ENCODE measurements at places on chromosomes 5 and 9. TPM values are rescaled to one million over a fixed set of nuclear protein-coding genes. Genes with fewer than 3 reads are reported as not detected.

CDH18 gene
- total RNA-seq: not detected

CDC14B gene
- 15.5 TPM for total RNA-seq

MAP3K1 gene
- 14.8 TPM for total RNA-seq

CXCL14 gene
- 0.21 TPM for total RNA-seq

ISL1 gene
- not detected for total RNA-seq

IGIP gene
- total RNA-seq: 5.9 TPM

- no peak for DNase-seq
- H3K27me3 ChIP-seq: peaks cover 5% of the 10 kb centered on the region
- peaks cover 6% of the 10 kb centered on the region for H3K4me1 ChIP-seq
- no peak overlapping the region for H3K4me3 ChIP-seq
Measured at GRCh38 chr5:158538506-158539074, 561.1 kb downstream of the EBF1 start.

- H3K4me1 ChIP-seq: no peaks in the 10 kb centered on the region
- H3K36me3 ChIP-seq: no peaks in the 10 kb centered on the region
- no peak overlapping the region for H3K27ac ChIP-seq
- DNase-seq: no peak
- H3K4me3 ChIP-seq: no peak overlapping the region
Measured at GRCh38 chr9:12065686-12066085, 627.5 kb upstream of the TYRP1 start.

DNA sequence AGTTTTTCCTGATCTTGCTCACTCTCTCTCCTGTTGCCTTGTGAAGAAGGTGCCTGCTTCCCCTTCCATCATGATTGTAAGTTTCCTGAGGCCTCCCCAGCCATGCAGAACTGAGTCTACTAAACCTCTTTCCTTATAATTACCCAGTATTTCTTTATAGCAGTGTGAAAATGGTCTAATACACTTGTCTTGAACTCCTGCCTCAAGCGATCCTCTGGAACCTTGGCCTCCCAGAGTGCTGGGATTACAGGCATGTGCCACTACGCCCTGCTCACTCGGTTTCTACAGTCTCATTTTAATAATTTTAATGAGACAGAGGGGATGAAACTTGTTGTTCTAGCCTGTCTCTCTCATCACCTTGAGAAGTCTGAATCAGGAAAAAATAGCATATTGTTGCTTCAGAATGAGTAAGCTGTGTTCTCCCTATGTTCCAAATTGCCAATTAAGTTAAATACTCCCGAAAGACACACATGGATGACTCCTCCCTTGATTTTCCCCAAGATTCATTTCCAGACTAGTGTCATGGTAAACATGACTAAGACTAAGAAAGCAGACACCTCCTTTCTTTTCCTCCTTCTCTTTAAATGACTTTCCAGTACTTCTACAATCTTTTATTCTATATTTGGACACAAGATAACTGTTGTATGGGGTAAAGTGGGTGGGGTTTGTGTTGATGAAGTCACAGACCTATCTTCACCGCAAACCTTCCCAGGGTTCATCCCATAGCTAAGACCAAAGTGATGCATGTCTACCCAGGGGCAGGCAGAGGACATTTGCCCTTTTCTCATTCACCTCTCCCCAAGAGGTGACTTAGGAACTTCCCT is 7.8 kb upstream of the DNAJC18 start:
- H3K36me3 ChIP-seq: no peaks in the 10 kb centered on the region
- DNase-seq: no peak
- peak overlapping the region; percentile 85 for H3K27ac ChIP-seq
- no peak overlapping the region for H3K4me3 ChIP-seq
- H3K4me1 ChIP-seq: peaks cover 41% of the 10 kb centered on the region

DNA sequence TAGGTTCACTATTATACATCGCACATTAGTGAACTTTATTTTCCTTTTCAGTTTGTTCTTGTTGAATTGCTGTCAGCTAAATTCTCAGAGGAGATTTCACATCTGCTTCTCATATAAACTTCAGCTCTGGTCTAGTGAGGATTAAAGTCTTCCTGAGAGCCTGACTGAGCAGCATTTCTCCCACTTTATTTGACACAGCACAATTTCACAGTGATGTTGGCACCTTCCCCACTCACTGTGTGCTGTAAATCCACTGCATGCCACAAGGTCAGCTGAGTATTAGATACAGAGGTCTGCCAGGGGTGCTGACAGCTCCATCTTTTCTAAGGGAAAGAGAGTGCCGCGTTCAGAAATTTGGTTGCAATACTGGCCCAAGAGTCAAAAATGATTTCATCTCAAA is 567.4 kb downstream of the PRR16 start:
- H3K27me3 ChIP-seq: no peaks in the 10 kb centered on the region
- H3K36me3 ChIP-seq: no peaks in the 10 kb centered on the region

GRCh38 chr5:135715267-135716055 is 119.0 kb upstream of the SLC25A48 start:
- no peak overlapping the region for H3K27ac ChIP-seq
- peaks cover 13% of the 10 kb centered on the region for H3K4me1 ChIP-seq
- H3K36me3 ChIP-seq: peaks cover 3% of the 10 kb centered on the region
- peaks cover 60% of the 10 kb centered on the region for H3K27me3 ChIP-seq
- no peak overlapping the region for H3K4me3 ChIP-seq

DNA sequence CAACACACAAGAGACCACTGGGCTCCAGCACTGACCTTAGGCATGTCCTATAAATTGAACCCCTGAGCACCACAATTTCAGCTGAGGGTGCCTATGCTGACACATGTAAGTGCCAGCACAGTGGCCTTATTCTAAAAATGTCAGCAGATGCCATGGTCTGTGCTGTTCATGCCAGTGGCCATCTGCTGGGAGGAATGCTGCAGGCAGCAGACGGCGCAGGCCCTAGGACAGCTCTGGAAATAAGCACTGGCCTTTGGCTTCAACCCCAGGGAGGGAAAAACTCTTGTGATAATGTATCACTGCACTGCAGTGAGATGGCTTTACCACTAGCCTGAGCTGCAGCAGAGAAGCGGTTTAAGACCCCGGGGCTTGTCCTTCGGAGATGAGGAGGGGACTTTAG is 98.5 kb downstream of the SYK start:
- peaks cover 3% of the 10 kb centered on the region for H3K36me3 ChIP-seq
- no peak for DNase-seq
- no peak overlapping the region for H3K4me3 ChIP-seq
- H3K4me1 ChIP-seq: no peaks in the 10 kb centered on the region
- no peaks in the 10 kb centered on the region for H3K27me3 ChIP-seq

GRCh38 chr5:126335886-126336285 is 87.3 kb upstream of the GRAMD2B start:
- H3K36me3 ChIP-seq: no peaks in the 10 kb centered on the region
- H3K27me3 ChIP-seq: no peaks in the 10 kb centered on the region
- no peak overlapping the region for H3K27ac ChIP-seq
- peaks cover 23% of the 10 kb centered on the region for H3K4me1 ChIP-seq

DNA sequence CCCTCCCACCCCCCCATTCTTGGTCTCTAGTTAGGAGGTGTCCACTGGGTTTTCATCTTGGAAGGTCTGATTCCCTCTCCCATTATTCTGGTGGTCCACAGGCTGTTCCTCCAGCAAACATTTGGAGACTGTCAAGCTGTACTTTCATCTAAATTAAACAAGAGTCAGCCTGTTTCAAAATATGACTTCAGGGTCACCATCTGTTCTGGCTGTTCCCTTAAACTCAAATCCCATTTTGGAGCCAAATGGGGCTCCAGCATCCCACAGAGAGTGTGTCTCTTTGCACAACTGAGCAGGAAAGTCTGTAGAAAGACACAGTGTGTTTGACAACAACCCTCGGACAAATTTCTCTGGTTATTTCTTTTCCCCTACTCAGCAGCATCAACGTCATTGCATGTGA is 20.5 kb downstream of the COL15A1 start:
- no peak overlapping the region for H3K27ac ChIP-seq
- H3K27me3 ChIP-seq: peaks cover 6% of the 10 kb centered on the region
- peaks cover 1% of the 10 kb centered on the region for H3K36me3 ChIP-seq
- H3K4me1 ChIP-seq: peaks cover 28% of the 10 kb centered on the region

DNA sequence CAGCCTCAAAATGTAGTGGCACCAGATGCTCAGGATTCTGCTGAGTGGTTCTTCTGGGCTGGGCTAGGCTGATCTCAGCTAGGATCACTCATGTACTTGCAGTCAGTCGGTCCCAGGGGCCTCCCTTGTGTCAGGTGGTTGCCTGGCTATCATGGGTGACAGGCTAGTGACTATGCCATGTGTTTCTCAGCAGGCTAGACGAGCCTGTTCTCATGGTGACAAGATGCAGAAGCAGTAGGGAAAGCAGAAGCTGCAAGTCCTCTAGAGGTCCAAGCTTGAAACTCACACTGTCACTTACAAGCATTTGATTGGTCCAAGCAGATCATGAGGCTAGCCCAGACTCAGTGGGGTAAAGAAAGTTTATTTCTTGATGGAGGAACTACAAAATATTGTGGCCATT is 15.2 kb upstream of the KCNMB1 start:
- H3K27me3 ChIP-seq: peaks cover 8% of the 10 kb centered on the region
- peaks cover 7% of the 10 kb centered on the region for H3K36me3 ChIP-seq
- DNase-seq: no peak
- no peak overlapping the region for H3K4me3 ChIP-seq

GRCh38 chr9:119412399-119412798 is 43.2 kb upstream of the BRINP1 start:
- no peaks in the 10 kb centered on the region for H3K4me1 ChIP-seq
- DNase-seq: no peak

DNA sequence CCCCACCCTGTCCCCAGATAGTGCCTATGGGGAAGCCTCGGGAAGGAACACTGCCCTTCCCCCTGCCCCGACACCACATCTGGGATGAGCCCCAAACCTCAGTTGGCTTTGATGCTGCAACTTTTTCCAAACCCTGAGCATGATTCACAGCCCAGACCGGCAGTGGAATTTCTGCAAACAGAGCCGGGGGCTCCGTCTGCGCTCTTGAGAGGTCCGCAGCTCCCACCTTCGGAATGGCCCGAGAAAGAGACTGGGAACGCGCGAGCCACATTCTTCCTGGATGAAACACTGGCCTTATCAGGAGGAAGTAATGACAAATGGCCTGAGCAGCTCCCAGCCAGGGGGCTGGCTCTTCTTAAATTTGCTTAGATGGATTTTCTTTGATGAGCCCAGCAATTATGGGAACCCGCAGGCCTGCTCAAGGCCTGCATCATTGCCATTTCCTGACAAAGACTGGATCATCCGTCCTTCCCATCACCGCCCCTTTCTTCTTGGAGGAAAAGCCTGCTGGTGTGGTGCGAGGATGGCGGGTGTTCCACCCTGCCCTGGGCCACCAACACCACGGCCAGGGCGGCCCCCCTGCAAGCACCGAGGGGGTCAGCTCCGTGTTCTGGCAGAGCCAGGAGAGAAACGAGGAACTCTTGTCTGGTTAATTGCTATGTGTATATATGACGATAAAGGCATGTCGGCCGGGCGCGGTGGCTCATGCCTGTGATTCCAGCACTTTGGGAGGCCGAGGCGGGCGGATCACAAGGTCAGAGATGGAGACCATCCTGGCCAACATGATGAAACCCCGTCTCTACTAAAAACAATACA is 38.8 kb upstream of the COL5A1 start:
- peaks cover 60% of the 10 kb centered on the region for H3K4me1 ChIP-seq
- no peaks in the 10 kb centered on the region for H3K27me3 ChIP-seq
- H3K27ac ChIP-seq: peak overlapping the region; percentile 94
- no peak overlapping the region for H3K4me3 ChIP-seq
- H3K36me3 ChIP-seq: no peaks in the 10 kb centered on the region

DNA sequence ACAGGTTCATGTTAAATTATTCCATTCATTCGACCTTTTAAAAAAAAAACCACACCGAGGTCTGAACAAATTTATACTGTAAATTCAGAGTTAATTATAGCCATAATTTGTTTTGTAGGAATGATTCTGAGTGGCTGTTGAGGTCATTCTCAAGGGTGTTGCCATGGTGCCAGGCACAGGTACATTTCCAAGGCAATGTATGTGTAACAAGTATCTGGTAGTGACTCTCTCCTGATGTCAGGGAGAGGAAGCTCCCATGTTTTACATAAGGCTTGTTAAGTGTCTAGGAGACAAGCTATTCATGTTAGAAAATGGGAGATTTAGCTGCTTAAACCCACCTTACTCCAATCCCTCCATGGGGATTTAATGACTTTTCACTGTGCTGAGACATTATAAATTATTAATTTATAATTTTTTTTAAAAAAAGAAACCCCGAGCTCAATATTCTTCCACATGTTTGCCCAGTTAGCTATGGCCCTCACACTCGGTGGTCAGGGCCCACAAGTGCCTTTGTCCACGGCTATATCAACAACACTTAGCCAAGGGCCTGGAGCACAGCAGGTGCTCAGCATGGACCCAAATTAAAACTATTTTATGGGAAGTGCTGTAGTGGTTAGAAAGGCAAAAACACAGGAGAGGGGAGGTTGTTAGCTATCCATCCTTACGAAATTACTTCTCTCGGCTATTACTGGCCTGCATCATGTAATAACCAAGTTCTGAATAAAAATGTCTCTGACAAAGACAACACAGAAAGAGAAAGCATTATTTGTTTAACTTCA is 154.6 kb upstream of the GNA14 start:
- no peaks in the 10 kb centered on the region for H3K27me3 ChIP-seq
- H3K4me3 ChIP-seq: no peak overlapping the region
- DNase-seq: no peak
- H3K4me1 ChIP-seq: peaks cover 29% of the 10 kb centered on the region

- no peaks in the 10 kb centered on the region for H3K36me3 ChIP-seq
- peaks cover 33% of the 10 kb centered on the region for H3K4me1 ChIP-seq
- H3K27me3 ChIP-seq: no peaks in the 10 kb centered on the region
- H3K4me3 ChIP-seq: no peak overlapping the region
Measured at GRCh38 chr5:43315263-43315662, 2.1 kb upstream of the HMGCS1 start.
